ENCODE measurements at places on chromosomes 12 and 14. TPM values are rescaled to one million over a fixed set of nuclear protein-coding genes. Genes with fewer than 3 reads are reported as not detected.

GRCh38 chr12:121781998-121782979 is 11.2 kb downstream of the RHOF start:
- DNase-seq: peak; percentile 68

DNA sequence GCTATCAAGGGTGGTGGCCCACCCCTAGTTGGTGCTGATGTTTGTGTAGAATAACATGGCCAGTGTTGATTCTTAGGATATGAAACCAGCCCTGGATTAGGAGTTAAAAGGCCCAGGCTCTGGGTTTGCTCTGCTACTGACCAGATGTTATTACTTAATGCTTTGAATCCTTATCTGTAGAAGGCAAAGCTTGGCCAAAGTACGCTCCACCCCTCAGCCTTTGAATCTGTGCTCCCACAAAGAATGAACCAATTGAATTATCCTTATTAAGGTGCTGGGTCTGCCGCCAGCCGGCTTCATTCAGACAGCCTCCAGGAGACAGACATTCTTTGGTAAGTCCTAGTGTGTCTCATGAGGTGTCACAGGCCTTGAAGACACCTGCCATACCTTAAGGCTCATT is 41.8 kb downstream of the AKAP3 start:
- DNase-seq: no peak

DNA sequence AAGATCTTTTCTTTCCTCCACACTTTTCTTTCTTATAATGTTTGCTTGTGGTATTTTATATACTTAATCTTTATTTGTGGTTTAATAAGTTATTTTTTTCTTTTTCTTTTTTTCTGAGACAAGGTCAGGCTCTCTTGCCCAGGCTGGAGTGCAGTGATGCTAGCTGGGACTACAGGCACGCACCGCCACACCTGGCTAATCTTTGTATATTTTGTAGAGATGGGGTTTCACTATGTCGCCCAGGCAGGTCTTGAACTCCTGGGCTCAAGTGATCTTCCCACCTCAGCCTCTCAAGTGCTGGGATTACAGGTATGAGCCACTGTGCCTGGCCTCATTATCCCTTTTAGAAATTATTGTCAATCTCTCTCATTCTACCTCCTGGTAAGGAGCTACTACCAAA is 87.1 kb downstream of the SCFD1 start:
- no peak for DNase-seq

DNA sequence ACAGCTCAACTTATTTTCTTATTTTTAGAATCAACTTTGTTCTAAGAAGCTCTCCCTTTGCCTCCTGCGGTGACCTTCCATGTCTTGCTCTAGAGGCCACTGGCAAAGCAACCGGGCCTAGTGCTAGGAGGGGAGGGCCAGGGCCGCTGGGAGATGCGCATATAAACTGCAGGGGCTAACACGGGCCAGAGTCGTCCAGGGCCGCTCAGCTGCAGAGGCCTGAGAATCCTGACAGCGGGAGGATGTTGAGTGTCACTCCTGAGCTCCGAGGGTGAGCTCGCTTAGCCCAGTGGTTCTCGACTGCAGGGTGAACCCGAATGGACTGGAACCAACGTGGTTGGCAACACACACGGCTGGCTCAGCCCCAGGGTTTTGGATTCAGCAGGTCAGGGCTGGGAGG is 6.5 kb upstream of the PIWIL1 start:
- no peak for DNase-seq

Gene ARMH4
- 0.02 TPM for total RNA-seq

GRCh38 chr14:95261616-95262510 is 57.8 kb downstream of the CLMN start:
- DNase-seq: no peak

- DNase-seq: no peak
Observed at GRCh38 chr12:60539592-60539991, 943.8 kb downstream of the SLC16A7 start.

Gene TRIM9
- total RNA-seq: not detected

DNA sequence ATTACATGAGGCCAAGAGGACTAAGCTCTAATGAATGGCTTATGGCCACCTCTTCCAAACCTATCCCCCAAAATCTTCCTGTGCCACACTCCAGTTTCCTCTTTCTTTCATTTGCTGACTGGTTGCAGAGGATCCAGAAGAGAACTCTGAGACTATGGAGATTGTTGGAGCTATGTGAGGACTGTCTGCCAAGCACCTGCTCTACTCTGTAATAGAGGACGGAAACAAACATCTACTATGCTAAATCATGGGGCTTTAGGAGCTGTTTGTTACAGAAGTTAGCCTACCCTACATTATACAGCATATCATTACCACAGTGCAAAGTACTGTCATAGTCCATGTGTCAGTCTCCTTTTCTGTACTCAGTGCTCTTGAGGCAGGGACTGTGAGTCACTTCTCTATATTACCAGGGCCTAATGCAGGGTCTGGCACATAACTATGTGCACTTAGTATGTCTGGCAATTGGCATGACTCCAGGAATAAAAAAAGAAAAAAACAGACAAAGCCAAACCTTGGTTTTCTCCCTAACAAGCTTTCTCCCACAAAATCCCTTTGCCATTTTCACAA is 95.1 kb downstream of the RPAP3 start:
- DNase-seq: no peak

Gene TEX52
- not detected for total RNA-seq

GRCh38 chr12:32650508-32650907 is 28.6 kb upstream of the DNM1L start:
- DNase-seq: no peak

Gene PCED1B
- 0.10 TPM for total RNA-seq

Gene TBX3
- total RNA-seq: 17.2 TPM

- DNase-seq: no peak
Observed at GRCh38 chr12:63934936-63935335, 90.4 kb downstream of the SRGAP1 start.

DNA sequence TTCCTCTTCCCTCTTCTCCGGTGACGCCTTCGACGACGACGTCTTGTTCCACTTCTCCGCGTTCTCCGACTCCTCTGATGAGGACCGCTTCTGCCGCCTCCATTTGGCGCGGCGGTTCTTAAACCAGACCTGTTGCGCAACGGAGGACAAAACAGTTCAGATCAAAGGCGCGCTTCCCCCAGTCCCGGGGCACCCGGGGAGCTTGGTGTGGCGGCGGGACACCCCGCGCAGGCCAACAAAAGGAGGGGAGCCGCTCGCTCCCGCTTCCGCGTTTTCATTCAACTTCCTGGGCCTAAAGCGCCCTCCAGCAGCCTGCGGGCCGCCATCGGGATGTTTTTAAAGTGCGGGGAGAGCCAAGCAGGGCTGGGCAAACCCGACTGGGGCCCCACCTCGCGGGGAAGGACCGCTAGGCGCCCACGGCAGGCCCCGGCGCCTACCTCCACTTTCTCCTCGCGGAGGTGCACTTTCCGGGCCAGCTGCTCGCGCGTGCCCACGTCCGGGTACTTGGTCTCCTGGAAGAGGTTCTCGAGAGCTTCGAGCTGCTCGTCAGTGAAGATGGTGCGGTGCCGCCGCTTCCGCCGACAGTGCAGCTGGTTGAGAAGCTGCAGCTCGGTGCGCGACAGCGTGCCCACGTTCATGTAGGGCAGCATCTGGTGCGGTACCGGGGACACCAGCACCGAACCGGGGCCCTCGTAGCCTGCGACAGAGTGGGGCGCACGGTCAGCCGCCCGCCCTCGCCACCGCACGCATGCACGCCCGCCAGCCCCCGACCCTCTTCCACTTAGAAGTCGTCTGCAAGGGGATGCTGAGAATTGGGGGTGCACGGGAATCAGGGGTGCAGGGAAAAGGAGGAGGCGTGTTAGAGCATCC is 1.2 kb downstream of the GSC start:
- DNase-seq: no peak

Gene KLRB1
- not detected for total RNA-seq

DNA sequence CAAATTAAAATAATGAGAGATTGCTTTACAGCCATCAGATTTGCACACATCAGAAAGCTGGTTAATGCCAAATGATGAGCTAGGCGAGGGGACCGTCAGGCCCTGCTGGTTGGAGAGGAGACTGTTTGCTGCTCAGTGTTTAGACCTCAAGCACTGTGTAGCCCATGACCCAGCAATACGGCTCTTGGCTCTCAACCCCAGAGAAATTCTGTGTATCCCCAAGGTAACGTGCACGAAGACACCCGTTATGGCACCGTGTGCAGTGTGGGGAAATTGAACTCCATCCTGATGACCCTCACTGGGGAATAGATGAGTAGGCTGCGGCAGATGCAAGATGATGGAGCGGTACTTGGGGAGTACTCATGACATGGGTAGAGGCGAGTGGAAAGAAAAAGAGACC is 55.7 kb downstream of the EID3 start:
- DNase-seq: no peak

Gene CPNE6
- total RNA-seq: not detected

DNA sequence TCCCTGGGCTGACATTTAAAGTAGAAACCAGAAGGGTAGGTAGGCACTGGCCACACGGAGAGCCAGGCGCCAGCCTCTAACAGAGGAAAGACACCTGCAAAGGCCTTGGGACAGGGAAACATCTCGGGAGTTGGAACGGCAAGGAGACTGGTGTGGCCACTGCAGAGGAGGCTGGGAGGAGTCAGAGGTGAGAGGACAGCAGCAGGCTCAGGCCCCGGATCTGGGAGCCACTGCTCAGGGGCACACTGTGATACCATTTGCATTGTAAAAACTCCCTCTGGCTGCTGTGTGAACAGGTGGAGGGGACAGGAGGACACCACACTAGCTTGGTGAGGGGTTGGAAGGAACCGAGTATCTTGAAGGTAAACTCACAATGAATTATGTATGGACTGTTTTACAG is 2.7 kb downstream of the ANHX start:
- DNase-seq: no peak

DNA sequence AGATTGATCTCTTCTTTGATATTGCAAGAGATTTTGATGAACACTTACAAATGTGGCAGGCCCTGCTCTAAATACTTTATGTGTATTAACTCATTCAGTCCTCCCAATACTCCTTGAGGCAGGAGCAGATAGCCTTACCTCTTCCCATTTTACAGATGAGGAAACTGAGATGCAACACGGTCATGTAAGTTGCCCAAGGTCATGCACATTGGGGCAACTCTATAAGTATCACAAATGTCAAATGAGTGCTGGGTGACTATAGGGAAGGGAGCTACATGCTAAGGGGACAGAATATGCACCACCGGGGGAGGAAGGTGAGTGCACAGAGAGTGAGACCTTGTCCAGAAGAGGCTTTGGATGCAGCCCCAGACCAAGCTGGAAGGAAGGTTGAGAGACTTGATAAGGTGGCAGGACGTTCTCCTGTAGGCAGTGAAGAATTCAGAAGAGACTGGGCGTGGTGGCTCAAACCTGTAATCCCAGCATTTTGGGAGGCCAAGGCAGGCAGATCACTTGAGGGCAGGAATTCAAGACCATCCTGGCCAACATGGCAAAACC is 132.3 kb upstream of the PWP1 start:
- DNase-seq: no peak

- no peak for DNase-seq
Observed at GRCh38 chr14:99036611-99037293, 235.2 kb downstream of the BCL11B start.

Gene FLRT2
- not detected for total RNA-seq

GRCh38 chr12:4164559-4165558 is 108.7 kb upstream of the CCND2 start:
- DNase-seq: no peak

Gene KRT71
- total RNA-seq: not detected

- no peak for DNase-seq
Observed at GRCh38 chr12:9198012-9198411, 10.2 kb downstream of the PZP start.

GRCh38 chr12:121117226-121117777 is 15.4 kb upstream of the P2RX7 start:
- DNase-seq: no peak

DNA sequence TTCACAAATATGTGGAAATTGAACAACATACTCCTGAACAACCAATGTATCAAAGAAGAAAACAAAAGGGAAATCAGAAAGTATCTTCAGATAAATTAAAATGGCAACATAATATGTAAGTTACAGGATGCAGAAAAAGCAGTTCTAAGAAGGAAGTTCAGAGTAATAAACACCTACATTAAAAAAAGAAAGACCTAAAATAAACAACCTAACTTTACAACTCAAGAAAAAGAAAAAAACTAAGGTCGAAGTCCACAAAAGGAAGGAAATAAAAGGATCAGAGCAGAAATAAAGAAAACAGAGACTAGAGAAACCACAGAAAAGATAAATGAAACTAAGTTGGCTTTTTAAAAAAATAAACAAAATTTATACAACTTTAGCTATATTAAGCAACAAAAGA is 59.2 kb downstream of the EGLN3 start:
- no peak for DNase-seq

Gene GSKIP
- 52.3 TPM for total RNA-seq

DNA sequence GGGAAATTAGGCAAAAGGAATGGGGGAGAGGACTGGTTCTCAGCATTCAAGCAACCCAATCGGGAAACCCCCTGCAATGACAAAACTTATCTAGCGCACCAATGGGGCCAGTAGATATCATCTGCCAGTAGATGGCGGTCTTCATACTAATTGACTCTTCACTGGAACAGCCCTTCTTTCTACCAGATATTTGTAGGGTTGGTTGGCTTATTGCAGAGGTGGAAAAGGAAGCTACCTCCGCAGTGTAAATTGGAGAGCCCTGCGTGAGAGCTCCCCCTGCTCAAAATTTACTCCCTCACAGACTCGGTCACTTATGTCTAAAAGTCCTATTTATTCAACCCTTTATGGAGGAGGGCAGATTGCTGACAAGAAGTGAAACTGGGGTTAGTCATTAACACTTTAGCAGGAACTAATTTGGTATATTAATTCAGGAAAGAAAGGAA is 166.1 kb upstream of the CCND2 start:
- DNase-seq: peak; percentile 55

- DNase-seq: no peak
Observed at GRCh38 chr12:80700327-80700726, 7.1 kb upstream of the MYF6 start.

DNA sequence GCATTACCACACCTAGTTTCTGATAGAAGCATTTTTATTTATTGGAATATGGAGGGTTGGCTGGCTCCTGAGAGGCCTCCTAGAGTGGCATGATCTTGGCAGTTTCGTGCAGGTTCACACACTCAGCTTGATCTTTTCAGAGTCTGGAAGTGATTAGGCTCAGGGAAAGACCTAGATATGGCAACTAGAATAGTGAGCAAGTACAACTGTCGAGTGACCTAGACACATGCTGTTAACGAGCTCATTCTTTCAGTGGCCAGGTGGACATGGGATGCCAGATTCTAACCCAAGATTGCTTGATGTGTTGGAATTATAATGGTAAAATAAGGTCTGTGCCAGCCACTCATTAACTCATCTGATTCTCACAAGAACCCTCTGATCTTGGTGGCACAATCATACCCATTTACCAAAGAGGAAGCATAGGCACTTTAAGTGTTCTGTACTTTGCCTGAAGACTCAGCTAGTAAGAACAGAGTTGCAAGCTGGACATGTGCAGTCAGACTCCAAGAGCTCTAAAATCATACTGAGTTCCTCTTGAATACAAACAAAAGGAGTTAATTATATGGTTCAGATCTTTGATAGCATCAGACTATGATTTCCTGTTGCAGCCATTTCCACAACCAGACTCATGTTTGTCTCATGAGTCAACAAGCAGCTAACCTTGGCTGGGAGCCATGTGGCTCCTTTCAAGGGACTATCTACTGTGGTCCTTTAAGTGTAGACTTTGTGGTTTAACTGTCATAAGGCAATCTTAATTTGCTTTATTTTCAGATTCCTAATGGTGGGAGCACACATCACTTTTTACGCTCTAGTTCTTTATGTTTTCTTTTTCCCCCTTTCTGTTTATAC is 144.2 kb downstream of the PLEKHA5 start:
- DNase-seq: peak; percentile 56
